H1 (cell line): ENCODE measurements at places on chromosomes 1 and 21. TPM values are rescaled to one million over a fixed set of nuclear protein-coding genes. Genes with fewer than 3 reads are reported as not detected.

DNA sequence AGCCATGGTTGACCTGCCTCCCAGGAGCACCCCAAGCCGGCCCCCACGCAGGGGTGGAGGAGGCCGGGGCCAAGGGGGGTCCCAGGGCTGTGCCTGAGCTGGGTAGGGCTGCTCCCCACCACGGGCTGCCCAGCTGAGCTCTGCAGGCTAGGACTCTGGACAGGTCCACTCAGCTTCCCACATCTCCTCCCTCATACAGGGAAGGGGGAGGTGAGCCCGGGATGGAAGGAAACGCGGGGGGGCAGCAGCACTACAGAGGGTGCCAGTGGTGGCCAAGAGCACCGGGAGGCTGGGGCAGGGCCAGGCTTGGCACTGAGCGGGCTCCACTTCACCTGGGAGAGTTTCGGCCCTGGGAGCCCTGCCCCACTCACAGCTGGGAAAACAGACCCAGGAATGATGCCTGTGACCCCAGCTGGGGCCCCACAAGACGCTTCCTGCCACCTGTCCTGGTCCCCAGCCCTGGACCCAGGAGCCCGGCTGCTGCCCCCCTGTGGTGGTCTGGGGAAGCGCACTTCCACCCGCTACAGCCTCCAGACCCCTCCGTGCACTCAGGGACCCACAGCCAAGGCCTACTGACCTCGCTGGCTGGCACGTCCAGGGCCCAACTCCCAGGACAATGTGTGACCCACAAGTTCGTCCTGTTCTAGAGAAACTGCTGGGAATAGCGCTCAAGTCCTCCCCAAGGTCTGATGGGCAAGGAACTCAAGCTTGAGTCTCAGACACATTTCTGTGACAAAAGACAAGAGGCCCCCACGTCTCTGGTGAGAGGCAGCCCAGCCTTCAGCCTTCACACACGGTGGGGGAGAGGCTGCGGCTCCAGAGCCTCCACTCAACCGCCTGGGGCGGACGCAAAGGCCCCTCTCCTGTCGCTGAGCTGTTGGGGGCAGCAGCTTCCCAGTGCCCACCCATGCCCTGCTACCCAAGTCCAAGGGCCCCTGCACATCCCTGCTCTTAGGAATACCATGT, 3.0 kb downstream of the AURKAIP1 start:
- H3K27ac ChIP-seq = no peak overlapping the region
- DNase-seq = peak; percentile 99
- no peaks in the 10 kb centered on the region for H3K36me3 ChIP-seq
- H3K4me1 ChIP-seq = peaks cover 11% of the 10 kb centered on the region; the same call in 1 of the 2 replicates

DNA sequence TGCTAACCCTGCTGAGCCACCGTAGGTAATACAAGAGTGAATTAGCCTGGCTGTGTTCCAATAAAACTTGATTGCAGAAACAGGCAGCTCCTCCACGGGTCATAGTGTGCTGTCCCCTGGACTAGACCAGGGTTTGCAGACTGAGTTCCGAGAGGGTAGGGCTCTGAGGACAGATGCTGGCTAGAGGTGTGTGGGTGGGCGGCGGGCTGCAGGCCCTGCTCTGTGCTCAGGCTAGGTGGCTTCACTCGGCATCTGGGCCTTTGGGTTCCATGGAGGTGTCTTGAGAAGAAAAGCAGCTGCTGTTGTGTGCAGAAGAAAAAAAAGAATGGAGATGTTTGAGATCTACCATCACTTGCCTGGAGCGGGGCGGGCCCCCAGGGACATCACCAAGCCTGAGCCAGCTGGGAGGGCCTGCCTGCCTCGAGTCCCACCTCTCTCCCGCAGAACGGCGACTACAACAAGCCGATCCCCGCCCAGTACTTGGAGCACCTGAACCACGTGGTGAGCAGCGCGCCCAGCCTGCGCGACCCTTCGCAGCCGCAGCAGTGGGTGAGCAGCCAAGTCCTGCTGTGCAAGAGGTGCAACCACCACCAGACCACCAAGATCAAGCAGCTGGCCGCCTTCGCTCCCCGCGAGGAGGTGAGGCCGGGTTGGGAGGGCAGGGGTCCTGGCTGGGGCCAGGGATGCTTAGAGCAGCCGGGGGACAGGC, 7.9 kb downstream of the TMEM201 start:
- peaks cover 22% of the 10 kb centered on the region for H3K4me1 ChIP-seq
- DNase-seq = no peak
- H3K36me3 ChIP-seq = peaks cover 19% of the 10 kb centered on the region
- H3K4me3 ChIP-seq = no peak overlapping the region

DNA sequence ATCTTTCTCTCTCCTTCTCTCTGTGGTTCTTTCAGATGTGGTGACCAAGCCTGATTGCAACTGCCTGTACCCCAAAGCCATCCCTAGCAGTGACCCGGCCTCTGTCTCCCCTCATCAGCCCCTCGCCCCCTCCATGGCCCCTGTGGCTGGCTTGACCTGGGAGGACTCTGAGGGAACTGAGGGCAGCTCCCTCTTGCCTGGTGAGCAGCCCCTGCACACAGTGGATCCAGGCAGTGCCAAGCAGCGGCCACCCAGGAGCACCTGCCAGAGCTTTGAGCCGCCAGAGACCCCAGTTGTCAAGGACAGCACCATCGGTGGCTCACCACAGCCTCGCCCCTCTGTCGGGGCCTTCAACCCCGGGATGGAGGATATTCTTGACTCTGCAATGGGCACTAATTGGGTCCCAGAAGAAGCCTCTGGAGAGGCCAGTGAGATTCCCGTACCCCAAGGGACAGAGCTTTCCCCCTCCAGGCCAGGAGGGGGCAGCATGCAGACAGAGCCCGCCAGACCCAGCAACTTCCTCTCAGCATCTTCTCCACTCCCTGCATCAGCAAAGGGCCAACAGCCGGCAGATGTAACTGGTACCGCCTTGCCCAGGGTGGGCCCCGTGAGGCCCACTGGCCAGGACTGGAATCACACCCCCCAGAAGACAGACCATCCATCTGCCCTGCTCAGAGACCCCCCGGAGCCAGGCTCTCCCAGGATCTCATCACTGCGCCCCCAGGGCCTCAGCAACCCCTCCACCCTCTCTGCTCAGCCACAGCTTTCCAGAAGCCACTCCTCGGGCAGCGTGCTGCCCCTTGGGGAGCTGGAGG, 12.7 kb downstream of the CSF1 start:
- peak; percentile 87 for DNase-seq
- H3K36me3 ChIP-seq = no peaks in the 10 kb centered on the region
- H3K4me3 ChIP-seq = no peak overlapping the region
- no peaks in the 10 kb centered on the region for H3K27me3 ChIP-seq
- H3K4me1 ChIP-seq = no peaks in the 10 kb centered on the region
- H3K27ac ChIP-seq = no peak overlapping the region

- peaks cover 10% of the 10 kb centered on the region for H3K27me3 ChIP-seq
- no peaks in the 10 kb centered on the region for H3K36me3 ChIP-seq
- no peak for DNase-seq
- peaks cover 4% of the 10 kb centered on the region for H3K4me1 ChIP-seq
Observed at GRCh38 chr1:151840421-151840820, 801 bp upstream of the C2CD4D start.

GRCh38 chr1:92655197-92655801, 129.6 kb downstream of the EVI5 start:
- H3K27me3 ChIP-seq = no peaks in the 10 kb centered on the region
- H3K4me1 ChIP-seq = no peaks in the 10 kb centered on the region
- DNase-seq = no peak
- H3K4me3 ChIP-seq = no peak overlapping the region
- H3K36me3 ChIP-seq = no peaks in the 10 kb centered on the region
- no peak overlapping the region for H3K27ac ChIP-seq

The NBPF4 gene
- total RNA-seq = not detected in 2 replicates

GRCh38 chr1:244957525-244957924, 93.2 kb upstream of the HNRNPU start:
- H3K4me1 ChIP-seq = no peaks in the 10 kb centered on the region
- no peaks in the 10 kb centered on the region for H3K27me3 ChIP-seq
- no peak for DNase-seq
- H3K36me3 ChIP-seq = no peaks in the 10 kb centered on the region

DNA sequence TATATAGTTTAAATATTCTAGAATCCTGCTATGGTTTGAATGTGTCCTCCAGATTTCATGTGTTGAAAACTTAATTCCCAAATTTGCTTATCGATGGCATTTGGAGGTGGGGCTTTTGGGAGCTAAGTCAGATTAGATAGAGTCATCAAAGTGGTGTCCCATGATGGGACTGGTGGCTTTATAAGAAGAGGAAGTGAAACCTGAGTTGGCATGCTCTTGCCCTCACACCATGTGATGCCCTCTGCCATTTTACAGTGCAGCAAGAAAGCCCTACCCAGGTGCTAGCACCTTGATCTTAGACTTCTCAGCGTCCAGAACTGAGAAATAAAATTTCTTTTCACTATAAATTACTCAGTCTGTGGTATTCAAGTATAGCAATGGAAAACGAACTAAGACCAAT, 111.3 kb downstream of the TGFB2 start:
- no peaks in the 10 kb centered on the region for H3K27me3 ChIP-seq
- no peak overlapping the region for H3K27ac ChIP-seq
- no peak overlapping the region for H3K4me3 ChIP-seq
- no peaks in the 10 kb centered on the region for H3K36me3 ChIP-seq
- peaks cover 4% of the 10 kb centered on the region for H3K4me1 ChIP-seq

DNA sequence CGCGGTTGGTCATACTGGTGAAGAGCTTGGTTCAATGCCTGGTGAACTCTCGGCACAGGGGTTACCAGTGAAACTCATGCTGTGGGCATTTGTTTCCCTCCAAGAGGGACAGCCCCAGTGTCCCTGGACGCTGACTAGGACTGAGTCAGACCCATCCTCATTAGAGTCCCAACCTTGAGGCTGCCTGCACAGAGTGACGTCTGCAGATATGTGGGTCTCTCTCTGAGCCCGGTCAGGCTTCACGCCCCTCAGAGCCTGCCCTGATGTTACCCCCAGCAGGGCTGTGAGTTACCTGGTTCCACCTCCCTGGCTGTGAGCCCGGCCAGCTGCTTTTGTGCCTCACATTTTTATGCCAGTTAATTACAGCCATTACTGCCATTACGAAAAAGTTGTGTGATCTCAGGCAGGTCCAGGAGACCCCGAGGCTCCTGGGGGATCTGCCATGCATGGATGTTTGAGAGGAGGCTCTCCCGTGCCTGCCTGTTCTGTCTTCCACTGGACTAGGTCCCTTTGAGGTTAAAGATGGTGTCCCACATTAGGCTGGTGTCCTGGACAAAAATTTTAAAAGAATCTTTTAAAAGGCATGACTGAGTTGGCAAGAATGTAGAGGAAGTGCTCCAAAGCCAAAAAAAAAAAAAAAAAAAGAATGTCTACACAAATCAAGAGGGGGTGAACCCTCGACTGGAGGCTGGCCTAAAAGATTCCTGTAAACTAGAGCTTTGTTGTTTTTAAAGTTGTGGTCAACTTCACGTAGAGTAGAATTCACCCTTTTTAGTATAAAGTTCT, 36.6 kb upstream of the PADI1 start:
- no peaks in the 10 kb centered on the region for H3K36me3 ChIP-seq
- H3K27ac ChIP-seq = no peak overlapping the region
- DNase-seq = no peak
- no peaks in the 10 kb centered on the region for H3K4me1 ChIP-seq
- H3K4me3 ChIP-seq = no peak overlapping the region
- H3K27me3 ChIP-seq = no peaks in the 10 kb centered on the region

DNA sequence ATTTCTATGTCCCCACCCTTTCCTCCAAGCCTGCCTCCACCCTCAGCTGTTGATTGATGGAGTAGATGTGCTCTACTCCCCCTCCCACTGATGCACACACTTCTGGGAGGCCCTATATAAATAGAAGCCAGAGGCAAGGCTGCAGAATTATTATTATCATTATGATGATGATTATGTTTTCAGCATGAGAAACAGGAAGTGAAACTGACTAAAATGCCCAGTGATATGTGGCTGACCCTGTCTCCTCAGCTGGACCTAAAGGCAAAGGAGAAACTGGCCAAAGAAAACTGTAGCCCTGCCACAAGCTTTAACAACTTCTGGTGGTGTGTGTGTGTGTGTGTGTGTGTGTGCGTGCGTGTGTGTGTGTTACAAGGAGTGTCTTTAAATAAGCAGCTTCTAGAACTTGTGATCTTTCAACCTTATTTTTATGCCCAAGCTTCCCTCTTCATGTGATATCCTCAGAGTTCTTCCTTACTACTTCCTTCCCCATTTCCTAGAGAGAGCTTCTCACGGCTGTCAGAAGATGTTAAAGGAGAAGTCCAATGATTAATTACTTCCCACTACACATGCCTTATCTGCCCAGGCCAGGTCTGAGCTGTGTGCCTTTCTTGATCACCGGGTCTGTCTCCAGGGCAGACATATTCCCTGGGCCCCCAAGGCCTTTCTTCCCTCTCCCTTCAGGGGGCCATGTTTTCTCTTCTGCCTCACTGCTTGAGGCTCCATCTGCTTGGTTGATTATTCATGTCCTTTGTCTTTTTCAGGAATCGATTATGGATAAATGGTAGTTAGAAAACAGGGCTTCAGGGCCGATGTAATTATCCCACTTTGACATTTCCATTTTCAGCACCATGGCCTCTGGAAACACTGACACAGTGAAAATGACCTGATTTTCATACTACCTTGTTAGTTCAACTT, 11.6 kb upstream of the MAPKAPK2 start:
- no peak for DNase-seq
- no peak overlapping the region for H3K27ac ChIP-seq
- H3K36me3 ChIP-seq = no peaks in the 10 kb centered on the region
- no peak overlapping the region for H3K4me3 ChIP-seq
- H3K27me3 ChIP-seq = no peaks in the 10 kb centered on the region
- peaks cover 3% of the 10 kb centered on the region for H3K4me1 ChIP-seq

DNA sequence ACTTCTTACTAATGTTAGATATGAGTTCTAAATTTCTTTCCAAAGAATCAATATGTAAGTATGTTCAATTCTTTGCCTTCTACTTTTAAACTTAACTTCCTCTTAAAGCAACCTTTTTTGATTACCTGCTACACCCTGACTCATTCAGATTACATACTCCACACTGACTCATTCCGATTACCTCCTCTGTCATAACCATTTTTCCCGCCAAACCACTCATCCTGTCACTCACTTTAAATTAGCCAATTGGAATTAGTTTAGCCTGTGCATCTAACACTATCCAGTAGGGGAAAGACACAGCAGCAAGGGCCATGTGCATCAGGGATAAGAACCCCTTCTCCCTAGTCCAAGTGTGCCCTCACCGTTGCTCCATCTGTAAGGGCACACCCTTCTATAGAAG, 815.5 kb downstream of the BRINP3 start:
- no peak overlapping the region for H3K27ac ChIP-seq
- no peaks in the 10 kb centered on the region for H3K27me3 ChIP-seq
- DNase-seq = no peak
- no peak overlapping the region for H3K4me3 ChIP-seq

- H3K4me3 ChIP-seq = no peak overlapping the region
- H3K4me1 ChIP-seq = no peaks in the 10 kb centered on the region
- DNase-seq = no peak
- H3K27ac ChIP-seq = no peak overlapping the region
- H3K27me3 ChIP-seq = no peaks in the 10 kb centered on the region
Observed at GRCh38 chr1:194208674-194209073, 1022.3 kb upstream of the B3GALT2 start.

The HLX gene
- 0.30 and 0.50 TPM in 2 replicates for total RNA-seq

The CFHR5 gene
- total RNA-seq = not detected in 2 replicates
